ENCODE measurements at places on chromosomes 1 and 21.

- no peak for DNase-seq
Measured at GRCh38 chr1:89760496-89760895, 60.3 kb upstream of the LRRC8D start.

DNA sequence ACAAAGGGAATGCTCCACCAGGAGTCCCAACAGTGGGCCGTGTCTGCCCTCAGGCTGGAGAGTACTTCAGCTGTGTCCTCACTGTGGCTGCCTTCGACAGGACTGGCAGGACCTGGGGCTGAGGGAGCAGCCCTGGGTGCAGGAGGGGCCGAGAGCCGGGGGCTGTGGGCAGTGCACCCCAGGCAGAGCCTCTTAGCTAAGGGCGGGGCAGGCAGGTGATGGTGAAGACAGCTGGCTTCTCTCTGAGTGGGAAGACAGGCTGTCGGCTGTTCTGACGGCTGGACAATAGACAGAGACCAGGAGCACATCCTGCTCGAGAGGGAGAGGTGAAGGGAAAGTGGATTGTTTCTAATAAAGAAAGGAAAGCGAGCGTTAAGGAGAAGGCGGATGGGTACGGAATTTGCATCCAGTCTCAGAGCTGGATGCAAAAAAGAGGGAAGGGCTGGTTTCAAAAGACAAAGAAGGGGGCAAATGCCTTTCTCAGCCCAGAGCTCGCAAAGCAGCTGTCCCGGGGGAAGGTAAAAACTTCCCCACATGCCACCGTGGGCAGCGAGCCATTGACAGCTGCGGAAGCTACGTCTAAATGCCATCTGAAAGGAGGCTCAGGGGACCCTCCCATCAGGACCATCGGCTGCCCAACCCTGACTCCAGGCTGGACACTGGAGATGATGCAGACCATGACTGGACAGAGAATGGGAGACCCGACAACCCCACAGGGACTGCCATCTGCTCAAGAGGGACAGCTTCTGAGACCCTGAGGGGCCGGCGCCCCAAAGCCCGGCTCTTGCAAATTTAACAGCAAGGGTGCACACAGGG lies 92.0 kb downstream of the STUM start:
- no peak for DNase-seq

DNA sequence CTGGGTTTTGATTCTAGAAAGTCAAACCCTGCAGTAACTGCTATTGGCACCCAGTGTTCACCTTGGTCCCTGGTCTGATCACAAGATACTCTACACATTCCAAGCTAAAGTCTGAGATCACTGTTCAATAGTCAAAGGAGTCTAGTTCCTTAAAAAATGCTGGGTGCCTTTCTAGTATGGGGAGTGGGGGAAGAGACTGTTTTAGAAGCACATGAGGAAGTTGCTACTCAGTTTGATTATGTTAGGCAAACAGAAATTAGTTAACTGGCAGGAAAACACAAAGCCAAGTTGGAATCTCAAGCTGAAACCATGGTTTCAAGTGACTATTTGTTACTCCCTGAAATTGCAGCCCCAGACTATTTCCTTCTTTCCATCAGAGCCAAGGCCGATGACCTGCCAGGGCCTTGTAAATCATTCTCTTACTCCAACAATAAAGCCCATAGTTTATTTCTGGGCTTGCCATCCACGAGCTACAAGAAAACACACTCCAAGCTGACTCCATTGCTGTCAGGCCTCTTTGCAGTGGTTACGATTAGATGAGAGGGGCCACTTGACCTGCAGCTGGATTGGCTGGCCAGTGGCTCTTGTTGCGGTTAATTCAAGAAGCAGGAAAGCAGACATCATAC lies 21.1 kb upstream of the VTCN1 start:
- no peak for DNase-seq

GRCh38 chr1:3064296-3064850 lies 4.6 kb upstream of the PRDM16 start:
- DNase-seq, result no peak

DNA sequence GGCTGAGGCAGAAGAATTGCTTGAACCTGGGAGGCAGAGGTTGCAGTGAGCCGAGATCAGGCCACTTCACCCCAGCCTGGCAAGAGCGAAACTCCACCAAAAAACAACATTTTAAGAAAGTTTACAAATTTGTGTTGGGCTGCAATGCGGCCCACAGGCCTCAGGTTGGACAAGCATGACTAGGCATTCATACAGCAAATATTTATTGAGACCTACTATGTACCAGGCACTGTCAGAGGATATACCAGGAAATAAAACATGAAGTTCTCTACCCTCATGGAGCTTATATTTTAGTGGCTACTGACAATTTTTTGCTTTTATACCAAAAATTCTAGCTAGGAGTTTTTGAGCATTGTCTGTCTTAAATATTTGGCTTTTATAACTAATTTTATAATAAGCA lies 23.7 kb downstream of the GNB1 start:
- DNase-seq, result no peak

DNA sequence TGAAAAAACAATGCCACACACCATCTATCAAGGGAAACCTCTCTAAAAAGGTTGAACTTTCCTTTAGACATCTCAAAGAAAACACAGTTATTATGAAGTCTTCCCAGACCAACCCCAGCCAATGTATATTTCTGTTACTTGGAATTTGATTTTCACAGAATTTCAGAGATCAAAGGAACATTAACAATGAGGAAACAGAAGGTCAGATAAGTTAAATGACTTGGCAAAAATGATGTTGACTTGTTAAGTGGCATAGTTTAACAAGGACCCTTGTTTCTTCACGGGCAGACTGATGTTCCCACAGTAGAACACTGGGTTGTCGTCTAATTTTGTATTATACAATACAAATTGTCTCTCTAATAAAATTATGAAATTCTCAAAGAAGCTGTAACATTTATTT lies 29.0 kb downstream of the NME7 start:
- no peak for DNase-seq

- DNase-seq, result no peak
Measured at GRCh38 chr21:40926238-40926637, 79.3 kb upstream of the DSCAM start.
